Activated naive CD4-positive, alpha-beta T cell treated with anti-CD3 and anti-CD28 coated beads for 36 hours (primary cell): ENCODE measurements at places on chromosomes 13 and 19.

DNA sequence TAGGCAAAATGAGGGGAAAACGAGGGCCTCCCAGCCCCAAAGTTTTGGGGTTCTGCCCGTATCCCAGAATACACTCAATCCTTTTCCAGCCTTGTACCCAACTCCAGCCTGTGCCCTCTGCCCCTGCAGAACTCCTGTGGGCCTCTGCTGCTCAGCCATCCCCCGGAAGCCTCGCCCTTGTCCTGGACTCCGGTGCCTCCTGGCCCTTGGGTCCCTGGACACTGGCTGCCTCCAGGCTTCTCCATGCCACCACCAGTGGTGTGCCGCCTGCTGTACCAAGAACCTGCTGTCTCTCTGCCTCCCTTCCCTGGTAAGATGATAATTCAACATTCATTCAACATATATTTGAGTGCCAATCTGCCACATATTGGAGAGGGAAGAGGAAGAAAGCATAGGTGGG is 3.8 kb downstream of the DMRTC2 start:
- no peak for DNase-seq

- DNase-seq = no peak
Measured at GRCh38 chr13:59205501-59205900, 958.2 kb downstream of the DIAPH3 start.

DNA sequence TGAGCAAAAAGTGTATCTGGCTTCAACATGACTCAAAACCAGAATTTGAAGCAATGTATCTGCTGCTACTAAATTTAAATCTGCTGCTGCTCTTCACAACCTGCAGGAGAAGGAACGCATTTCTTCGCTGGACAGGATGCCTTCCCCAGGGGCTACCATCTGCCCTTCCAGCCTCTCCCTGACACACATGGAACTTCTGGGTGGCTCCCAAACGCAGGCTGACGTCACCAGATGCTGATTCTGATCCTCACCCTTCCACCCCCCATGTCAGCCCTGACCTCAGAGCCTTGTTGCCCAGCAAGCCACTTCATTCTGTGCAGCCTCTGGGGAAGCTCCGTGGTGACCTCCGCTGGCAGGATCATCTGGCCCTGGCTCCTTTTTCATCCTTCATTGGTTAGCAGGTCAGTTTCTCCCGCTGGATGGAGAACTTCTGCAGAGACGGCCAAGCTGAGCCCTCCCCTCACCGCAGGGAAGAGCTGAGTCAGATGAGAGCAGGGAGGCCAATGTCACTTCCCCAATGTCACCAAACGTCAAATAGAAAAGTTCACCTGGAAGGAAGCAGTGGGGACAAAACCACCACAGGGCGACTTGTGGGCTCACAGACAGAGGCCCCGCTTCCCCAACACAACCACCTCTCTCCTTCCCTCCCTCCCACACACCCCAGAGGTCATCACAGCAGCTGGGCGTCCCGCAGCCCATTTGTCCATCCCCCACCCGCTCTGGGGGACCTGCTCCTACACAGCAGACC is 14.0 kb upstream of the RAB20 start:
- DNase-seq = peak; percentile 12

GRCh38 chr19:2648528-2648937 is 54.0 kb downstream of the GNG7 start:
- DNase-seq = peak; percentile 84

- DNase-seq = no peak
Measured at GRCh38 chr13:82772816-82773215, 1109.5 kb downstream of the SLITRK1 start.

GRCh38 chr13:68050761-68051160 is 820.6 kb upstream of the PCDH9 start:
- DNase-seq = no peak

- DNase-seq = no peak
Measured at GRCh38 chr13:44218501-44219240, 155.0 kb upstream of the SERP2 start.

DNA sequence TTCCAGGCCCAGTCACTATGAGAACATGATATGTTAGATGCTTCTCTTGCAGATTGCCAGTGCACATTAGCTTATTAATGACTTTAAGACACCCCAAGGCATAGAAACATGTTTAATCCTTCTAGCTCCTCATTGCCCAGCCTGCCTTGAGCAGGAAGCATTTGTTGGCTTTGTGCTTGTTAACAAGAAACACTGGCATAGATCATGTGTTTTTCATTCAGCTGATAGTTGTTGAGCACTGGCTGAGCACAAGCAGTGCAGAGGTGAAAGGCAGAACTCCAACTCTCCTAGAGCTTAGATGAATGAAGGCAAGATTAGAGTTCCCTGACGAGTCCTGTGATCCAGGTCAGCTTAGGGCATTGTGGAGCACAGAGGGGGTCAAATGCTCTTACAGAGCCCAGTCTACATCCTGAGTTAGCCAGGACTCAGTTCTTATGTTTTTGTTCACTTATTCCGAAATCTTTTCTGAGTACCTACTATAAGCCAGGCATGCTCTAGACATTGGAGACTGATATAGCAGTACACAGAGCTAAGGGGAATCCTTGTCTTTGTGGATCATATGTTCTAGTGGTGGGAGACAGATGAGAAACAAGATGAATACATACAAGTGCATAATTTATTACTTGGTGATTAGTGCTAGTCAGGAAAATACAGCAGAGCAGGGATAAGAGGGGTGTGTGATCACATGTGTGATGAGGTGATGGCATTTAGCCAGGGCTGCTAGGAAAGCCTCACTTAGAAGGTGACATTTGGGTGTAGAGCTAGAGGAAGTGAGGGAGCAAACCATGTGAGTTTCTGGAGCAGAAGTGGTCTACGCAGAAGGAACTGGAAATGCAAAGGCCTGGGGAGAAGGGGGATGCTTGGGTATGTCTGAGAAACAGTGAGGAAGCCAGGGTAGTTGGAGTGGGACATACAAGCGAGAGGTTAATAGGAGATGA is 101.2 kb downstream of the WASF3 start:
- DNase-seq = no peak

DNA sequence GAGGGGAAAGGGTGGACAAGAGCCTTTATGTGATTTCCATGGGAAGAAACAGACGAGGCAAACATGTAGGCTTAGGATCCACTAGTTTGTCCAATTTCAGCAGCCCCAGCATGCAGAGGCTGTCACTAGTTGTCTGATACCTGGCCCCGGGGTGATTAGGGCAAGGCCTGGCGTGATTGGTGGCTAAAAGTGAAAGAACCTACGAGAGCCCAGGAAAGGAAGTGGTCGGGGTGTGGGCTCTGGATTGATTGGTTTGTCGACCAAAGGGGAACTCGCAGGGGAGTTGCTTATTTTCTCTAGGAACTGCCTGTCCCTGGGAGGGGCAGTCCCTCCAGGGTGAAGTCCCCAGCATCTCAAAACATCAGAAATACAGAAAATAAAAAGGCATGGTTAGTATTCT is 64.2 kb upstream of the UQCRFS1 start:
- peak; percentile 77 for DNase-seq

GRCh38 chr19:47603706-47604565 is 5.0 kb upstream of the BICRA start:
- DNase-seq = no peak

GRCh38 chr19:16380314-16380695 is 55.7 kb downstream of the KLF2 start:
- no peak for DNase-seq

DNA sequence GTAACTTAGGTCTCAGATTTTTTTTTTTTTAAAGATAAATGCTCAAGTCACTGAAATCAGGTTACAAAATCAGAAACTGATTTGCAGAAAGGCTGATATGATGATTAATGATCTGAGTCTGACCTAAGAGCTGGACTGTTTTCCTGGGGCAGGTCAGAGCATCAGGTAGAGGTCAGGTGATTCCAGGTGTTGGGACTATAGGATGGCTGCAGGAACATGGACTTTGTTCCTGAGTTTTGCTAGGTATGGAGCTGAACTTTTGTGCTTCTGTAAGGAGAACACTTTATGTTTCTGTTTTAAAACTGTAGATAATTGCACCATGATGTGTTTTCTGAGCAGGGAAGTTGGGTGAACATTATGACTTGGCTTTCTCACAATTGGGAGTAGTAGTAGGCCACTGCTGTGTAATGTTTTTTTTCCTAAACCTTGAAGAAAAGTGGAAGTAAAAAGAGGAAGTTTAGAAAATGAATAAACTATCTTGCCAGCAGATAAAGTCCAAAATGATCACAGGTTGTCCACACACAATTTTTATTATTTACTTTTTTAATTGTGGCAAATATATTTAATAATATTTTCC is 297.2 kb downstream of the DCT start:
- no peak for DNase-seq

- no peak for DNase-seq
Measured at GRCh38 chr13:76829572-76830327, 56.5 kb downstream of the KCTD12 start.

GRCh38 chr19:47110521-47111005 is 3.0 kb downstream of the ZC3H4 start:
- DNase-seq = peak; percentile 55

- DNase-seq = no peak
Measured at GRCh38 chr19:29928831-29929230, 13.2 kb upstream of the URI1 start.

GRCh38 chr13:78370231-78370630 is 233.1 kb downstream of the POU4F1 start:
- DNase-seq = no peak

DNA sequence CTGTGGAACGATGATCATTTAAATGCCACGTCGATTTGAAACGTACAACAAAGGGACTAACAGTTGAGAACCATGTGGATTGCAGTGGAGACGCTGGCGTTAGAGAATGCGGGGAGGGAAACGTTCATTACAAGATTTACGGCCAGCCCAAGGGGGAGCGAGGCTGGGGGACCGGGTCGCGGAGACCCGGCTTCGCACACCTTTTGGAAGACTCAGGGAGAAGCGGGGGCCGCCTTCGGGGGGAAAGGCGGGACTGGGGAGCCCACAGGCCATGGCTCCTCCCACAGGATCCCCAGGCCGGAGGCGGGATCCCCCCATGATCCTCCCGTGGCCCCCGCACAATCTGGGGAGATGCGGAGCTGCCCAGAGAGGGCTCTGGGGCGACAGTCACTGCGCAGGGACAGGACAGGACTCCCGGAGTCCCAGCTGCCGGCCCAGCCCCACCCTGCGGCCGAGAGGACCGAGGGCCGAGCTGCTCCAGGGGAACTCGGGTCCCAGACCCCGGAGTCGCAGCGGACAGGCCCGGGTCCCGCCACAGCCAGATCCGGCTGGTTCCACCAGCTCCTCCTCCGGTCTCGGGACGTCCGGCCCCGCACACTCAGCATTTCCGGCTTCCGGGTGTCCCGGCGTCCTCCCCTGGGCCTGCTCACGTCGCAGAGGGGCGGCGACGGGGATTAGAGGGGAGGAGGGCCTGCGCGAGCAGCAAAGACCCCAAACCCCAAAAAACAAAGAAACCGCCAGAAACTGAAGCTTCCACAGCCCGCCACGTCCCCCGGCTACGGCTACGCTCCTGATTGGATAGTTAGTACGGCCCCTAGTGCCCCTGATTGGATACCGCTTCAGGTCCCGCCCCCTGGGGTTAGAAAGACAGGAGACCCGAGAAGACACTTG is 21.1 kb upstream of the OR10H1 start:
- peak; percentile 98 for DNase-seq

GRCh38 chr13:101811284-101811839 is 358.9 kb downstream of the ITGBL1 start:
- DNase-seq = no peak

GRCh38 chr19:38979812-38980211 is 4.3 kb upstream of the FBXO17 start:
- no peak for DNase-seq

GRCh38 chr19:38049105-38049649 is 142.2 kb downstream of the SIPA1L3 start:
- DNase-seq = peak; percentile 67

DNA sequence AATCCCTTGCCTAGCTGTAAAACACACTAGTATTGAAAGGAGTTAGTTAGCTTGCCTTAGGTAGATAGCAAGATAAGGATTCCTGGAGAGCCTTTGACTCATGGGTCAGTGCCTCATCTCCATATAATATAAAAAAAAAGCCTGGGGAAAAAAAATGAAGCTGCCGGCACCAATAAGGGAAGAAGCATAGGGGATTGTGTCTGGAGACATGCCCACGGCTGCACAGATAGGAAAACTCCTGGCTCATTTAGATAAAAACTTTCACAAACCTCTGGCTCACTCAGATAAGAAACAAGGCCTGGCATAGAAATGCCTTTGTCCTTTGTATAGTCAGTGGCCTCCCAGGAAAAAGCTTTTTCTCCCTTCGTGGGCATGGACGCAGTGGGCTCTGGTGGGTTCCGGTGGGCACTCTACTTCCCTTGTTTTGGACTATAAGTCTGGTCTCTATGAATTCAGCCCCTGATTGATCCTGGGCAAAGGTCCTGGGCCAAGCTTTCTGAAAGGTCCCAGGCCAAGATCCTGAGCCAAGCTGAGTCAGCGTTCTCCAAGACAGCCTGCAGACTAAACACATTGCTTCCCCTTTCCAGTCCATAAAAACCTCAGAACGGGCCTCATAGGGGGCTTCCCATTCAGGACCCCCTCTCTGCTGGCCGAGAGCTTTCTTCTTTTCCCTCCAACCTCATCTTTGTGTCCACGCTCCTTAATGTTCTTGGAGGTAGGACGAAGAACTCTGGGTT is 4.9 kb upstream of the OR7A17 start:
- DNase-seq = no peak

- peak; percentile 89 for DNase-seq
Measured at GRCh38 chr19:17488593-17489391, 18.5 kb downstream of the SLC27A1 start.

GRCh38 chr19:49786376-49786820 is 19.6 kb downstream of the AP2A1 start:
- no peak for DNase-seq

DNA sequence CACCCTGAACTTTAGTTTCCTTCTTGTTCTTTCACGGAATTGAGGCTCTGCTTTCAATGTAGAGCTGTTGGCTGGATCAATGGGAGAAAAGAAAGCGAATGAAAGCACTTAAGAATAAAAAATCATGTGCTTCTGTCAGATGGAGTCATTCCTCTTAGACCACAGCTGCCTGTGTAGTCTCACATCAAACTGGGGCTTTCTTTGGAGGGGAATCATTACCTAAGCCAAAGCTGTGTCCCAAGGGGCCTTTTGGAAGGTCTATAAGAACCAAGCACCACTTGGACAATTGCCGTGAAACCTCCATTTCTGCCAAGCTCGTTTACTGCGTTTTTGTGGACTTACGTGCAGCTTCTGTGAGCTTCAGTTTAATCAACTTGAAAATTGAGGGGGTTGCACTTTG is 44.2 kb upstream of the RNF113B start:
- DNase-seq = no peak

GRCh38 chr19:48330012-48330681 is 4.8 kb downstream of the EMP3 start:
- DNase-seq = peak; percentile 92

GRCh38 chr19:5138606-5139582 is 170.0 kb downstream of the KDM4B start:
- DNase-seq = peak; percentile 94

GRCh38 chr19:40974633-40975037 is 16.4 kb upstream of the CYP2B6 start:
- DNase-seq = peak; percentile 90
